ENCODE measurements at places on chromosomes 2 and 18.

DNA sequence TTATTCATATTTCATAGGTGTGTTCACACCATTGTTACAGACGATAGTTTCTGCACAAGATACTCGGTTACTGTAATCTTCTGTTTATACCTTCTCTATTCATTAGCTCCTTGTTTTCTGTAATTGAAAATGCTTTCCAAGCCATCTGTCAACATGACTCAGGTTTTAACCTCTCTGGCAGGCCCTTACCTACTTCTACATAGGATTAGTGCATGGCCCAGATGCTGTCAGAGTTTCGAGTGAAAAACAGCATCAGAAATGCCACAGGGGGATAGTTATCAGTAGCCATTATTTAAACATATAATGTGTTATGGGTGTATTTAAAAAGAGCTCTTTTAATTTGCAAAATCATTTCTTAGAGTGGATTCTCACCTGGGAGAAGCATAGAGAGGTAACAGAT is 596.4 kb downstream of the FBXO15 start:
- no peak for DNase-seq

DNA sequence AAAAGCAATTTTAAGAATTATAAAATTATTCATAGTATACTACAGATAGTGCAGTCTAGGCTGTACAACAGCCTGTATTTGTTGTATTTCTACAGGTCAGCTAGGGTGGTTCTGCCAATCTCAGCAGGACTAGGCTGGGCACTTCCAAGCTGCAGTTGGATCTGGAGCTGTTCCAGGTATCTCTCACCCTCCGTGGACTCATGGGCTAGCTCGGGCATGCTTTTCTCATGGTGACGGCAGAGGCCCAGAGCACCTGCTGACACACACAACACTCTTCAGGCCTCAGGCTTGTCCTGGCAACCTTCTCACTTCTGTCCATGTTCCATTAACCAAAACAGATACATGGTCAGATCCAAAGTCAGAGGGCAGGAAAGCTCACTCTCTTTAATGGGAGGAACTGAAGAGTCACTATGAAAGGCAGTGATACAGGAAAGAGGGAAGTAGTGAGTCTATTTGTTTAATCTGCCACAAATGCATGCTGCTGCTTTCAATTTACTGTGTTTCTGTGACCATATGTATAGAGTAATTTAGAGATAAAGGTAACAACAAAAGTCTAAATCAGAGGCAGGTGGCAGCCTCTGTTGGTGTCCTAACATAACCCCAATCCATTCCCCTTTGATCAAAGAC is 462.4 kb upstream of the ACVR2A start:
- DNase-seq = no peak

DNA sequence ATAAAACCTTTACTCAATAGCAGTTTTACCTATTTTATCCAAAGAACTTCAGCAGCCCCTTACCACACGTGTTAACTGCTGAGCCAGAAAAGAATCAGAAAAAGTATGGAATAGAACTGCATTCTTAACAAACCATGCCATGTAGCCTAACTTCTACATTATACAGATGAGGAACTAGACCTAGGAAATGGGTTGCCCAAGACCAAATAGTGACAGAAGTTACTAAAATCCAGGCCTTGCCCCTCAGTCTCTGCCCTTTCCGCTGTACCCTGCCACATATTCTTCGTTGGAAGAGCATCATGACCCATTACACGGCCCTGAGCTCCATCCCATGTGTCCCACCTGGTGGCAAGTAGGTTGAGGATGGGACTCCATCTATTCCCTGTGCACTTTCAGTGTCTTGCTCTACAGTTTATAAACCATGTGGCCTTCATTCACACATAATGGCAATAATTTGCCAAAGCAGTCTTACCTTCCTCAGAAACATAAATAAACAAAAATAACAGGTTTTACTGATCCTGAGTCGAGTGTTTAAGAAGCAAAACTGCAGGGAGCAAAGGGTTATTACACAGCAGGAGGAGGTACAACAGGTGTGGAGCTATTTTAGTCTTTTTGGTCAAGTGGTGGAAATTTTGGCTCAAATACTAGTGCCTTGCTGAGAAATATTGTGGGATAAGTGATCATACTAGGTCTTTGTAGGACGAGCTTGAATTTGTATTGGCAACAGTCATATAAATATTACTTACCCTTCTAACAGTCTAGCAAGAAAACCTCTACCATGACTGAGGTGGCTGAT is 46.5 kb downstream of the HNRNPLL start:
- DNase-seq = no peak

GRCh38 chr2:172172513-172173173 is 69.9 kb upstream of the DLX2 start:
- DNase-seq = peak; percentile 63

- DNase-seq = no peak
These were observed 37.5 kb downstream of the KCNG3 start for GRCh38 chr2:42456126-42456839.

- DNase-seq = no peak
These were observed 104.9 kb downstream of the CERS6 start for GRCh38 chr2:168560817-168561499.

GRCh38 chr2:218168635-218169462 is 2.1 kb upstream of the CXCR1 start:
- peak; percentile 63 for DNase-seq

DNA sequence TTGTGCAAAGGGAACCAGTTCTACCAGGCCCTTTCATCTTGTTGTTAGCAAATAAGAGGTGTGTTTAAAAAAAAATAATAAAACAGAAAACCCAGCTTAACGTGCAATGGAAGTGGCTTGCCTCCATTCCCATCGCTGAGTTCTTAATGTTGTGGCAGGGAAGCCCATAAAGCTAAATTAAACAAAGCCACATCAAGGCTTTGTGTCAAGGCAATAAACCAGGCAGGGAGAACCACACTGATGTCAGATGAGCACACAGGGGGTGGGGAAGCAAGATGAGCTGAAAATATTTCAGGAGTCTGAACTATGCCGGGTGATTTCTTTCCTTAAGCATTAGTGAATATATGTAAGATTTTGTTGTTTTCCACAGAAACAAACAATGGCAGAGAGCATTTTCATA is 73.5 kb downstream of the PHLPP1 start:
- no peak for DNase-seq

- no peak for DNase-seq
These were observed 71.2 kb downstream of the ACVR2A start for GRCh38 chr2:147916067-147916466.

GRCh38 chr18:26442126-26442525 is 106.2 kb downstream of the KCTD1 start:
- no peak for DNase-seq

DNA sequence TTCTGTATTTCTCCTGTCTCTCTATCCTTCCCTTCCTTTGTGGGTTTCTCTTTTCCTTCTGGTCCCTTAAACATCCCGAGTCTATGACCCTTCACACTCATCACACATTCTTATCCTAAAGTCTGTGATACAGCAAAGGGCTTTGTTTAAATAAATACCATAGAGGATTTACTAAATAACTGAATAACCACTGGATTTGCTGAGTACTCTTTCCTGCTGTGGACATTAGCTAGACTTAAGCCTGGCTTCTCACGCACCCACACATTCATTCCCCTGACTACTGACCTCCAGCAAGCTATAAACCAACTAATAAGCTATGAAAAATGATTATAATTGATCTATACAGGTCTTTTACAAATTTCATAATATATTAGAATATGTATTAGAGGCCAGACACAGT is 76.6 kb downstream of the COL4A3 start:
- DNase-seq = no peak

- DNase-seq = peak; percentile 70
These were observed 51.1 kb downstream of the PAPOLG start for GRCh38 chr2:60806988-60807681.

- DNase-seq = no peak
These were observed 15.3 kb downstream of the UNC50 start for GRCh38 chr2:98623657-98624056.

DNA sequence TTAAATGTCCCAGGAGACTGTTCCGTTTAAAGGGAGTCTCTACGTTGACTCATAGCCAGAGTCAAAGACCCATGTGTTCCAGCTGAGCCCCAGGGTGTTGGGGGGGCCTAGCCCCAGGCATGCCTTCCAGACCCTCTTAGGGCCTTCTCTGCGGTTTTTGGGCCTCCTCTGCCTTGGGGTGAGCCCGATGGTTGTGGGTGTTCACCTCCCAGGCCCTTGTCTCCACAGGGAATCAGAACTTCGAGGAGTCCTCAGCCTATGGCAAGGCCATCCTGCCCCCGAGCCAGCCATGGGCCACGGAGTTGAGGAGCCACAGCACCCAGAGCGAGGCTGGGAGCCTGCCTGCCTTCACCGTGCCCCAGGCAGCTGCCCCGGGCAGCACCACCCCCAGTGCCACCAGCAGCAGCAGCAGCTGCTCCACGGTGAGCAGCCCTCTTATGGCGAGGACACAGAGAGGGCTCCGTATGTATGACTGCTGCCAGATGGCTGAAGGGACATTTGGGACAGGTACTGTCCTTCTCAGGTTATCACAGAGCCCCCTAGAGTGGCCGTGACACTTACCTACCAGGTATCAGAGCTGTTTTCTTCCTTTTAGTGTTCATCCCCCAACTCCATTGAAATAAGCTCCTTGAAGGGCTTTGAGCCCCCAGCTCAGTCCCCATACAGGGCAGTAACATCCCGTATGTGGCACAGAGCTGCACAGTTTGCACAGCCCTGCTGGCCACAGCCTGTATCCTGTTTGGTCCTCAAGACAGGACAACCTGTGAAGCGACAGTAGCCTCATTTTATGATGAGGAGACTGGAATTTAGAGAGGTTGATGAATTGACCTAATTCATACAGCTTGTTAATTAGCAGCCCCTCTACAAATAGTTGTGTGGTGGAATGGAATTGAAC is 80.7 kb downstream of the EPAS1 start:
- no peak for DNase-seq

DNA sequence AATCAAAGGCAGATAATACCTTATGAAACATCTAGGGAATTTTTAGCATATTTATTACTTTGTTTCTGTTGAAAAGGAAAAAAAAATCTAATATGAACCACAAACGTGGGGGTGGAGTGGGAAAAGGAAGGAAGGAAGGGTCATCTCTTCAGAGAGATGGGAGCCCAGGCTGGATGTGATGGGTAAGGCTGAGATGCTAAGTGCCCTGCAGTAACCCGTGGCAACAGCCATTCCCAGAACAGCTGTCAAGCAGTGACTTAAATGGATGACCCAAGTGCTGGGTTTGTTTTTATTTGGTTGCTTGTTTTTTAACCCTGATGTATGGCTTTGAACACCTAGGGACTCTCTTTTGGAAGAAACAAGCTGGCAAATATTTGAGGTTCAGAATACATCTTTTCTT is 50.7 kb upstream of the KLF7 start:
- no peak for DNase-seq

DNA sequence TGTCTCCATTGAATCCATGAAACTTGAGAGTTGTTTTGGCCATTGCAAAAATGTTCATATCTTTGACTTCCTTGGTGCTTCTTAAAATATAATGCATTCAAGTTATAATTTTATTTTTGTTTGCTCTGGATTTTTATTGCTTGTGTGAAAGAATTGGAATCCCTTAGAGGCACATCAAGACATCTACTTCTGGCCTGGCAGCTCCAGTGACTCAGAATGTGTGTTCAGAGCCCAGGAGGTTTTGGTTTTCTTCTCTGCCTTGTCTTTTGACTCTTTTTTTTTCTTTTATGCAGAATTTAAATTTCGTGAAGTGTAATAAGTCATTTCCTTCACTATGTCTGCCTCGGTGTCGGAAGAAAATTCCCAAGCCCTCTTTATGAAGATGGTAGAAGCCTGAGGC is 180.2 kb downstream of the LTBP1 start:
- no peak for DNase-seq

DNA sequence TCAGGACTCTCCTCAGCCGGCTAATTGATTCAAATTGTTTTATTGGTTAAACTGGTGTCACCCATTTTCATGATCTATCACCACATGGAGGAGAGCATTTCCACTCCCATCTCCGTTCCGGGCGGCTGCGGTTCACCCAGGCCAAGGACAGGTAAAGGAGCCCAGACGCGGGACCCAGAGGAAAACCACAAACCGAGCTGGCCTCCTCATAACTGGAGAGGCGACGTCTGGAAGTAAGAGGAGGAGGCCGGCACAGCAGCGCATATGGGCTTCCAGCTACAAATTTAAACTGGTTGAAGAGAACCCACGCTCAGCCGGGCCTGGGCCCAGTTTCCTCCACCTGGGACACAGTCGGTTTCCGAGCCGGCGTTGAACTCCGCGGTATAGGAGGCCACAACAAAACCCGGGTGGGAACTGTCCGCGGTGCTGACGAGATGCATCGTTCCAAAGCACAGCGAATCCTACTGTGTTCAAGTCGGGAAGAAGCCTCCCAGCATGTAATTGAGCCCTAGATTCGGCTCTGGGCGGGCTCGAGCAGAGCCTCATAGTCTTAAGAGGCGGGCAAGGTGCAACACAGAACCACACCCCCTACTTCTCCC is 3.0 kb upstream of the SKOR2 start:
- peak; percentile 16 for DNase-seq

DNA sequence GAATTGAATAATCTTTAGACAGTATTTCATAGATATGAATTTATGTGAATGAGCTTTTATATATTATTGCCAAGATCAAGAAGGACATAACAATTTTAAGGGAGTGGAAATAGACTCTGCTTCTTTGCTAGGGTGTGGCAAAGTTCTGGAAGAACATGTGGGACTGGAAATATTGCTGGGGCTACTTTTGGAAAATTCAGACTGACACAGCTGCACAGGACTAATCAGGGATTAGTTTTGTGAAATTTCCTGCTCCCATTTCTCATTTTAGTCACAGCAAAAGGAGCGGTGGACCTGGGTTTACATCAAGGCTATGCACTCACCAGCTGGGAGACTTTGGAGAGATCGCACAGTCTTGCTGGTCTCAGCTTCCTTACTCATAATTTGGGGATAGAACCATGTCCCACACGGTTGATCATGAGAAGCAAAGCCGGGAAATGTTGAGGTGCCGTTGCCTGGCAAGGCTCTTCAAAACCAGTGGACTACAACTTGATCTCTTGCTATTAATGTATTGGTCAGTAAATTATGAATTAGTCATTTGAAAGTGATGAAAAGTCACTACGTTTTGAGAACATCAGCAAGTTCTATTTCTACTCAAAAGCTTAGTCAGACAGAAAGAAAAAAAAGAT is 42.4 kb downstream of the IL1RL2 start:
- DNase-seq = no peak

GRCh38 chr2:201223089-201224073 is 37.0 kb upstream of the CASP8 start:
- DNase-seq = no peak
